ENCODE measurements at places on chromosomes 5 and 9. TPM values are rescaled to one million over a fixed set of nuclear protein-coding genes. Genes with fewer than 3 reads are reported as not detected.

DNA sequence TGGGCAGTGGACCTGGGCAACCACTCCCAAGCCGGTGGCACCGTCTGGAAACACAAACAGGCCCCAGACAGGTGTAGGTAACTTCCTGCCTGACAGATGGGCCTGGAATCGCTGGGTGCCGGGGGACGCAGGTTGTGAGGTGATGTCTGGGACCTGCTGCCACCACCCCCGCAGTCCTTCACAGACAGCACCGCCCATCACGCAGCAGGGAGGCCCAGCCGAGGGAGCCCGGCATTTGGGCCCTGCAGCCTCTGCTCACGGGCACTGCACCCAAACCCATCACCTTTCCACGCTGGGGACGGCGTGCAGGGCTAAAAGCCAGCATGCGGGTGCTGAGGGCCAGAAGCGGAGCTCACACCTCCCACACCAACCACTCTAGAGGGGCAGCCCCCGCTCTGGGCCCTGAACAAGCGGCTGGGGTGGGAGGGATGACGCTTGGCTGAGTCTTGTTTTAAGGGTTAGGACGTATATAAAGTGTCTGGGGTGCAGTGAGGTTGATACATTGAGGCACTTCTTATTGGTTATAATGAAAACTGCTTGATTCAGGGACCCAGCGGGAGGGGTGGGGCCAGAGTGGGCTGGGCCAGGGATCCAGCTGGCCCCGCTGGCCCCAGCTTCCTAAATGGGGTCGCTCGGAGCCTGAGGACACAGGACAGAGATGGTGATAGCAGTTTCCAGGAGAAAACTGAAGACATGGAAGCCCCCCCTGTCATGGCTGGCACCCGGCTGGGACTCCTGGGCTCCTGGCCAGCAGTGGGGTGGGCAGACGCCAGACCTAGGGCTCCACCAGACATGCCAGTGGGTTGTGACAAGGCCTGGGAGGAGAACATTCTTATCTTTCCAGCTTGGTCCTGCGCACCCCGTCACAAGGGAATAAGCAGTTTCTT is 11.3 kb downstream of the MYMK start:
- H3K36me3 ChIP-seq, result no peaks in the 10 kb centered on the region
- no peak for DNase-seq
- no peaks in the 10 kb centered on the region for H3K27me3 ChIP-seq
- H3K27ac ChIP-seq, result no peak overlapping the region
- H3K4me1 ChIP-seq, result no peaks in the 10 kb centered on the region

DNA sequence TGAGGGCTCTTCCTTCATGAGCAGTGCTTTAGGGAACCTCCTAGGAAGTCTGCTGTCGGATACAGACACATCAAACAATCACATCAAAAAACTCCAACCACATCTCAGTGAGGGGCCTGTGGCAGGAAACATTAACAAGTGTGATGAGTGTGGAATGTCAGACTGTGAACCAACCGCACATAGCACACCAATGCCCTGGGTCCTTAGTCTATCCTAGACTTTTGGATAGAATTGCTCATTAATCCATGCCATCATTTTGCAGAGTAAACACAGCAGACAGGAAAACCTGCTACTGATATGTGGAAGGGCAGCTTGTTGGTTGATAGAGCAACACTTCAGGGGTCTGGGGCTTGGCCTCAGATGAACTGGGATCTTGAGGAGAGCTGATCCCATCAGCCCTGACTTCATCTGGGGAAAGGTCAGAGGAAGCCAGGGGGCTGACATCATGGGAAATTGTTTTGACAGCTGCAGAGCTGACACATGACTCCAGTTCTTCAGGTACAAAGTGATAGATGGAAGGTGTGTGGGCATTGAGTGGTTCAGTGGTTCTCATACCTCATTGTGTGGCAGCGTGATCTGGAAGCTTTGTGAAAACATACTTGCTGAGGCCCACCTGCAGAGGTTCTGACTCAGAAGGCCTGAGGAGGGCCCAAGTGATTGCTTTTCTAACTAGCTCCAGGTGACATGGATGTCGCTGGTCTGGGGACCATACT is 193.3 kb downstream of the DIRAS2 start:
- no peak overlapping the region for H3K4me3 ChIP-seq
- H3K27ac ChIP-seq, result no peak overlapping the region
- no peaks in the 10 kb centered on the region for H3K4me1 ChIP-seq
- no peaks in the 10 kb centered on the region for H3K27me3 ChIP-seq

DNA sequence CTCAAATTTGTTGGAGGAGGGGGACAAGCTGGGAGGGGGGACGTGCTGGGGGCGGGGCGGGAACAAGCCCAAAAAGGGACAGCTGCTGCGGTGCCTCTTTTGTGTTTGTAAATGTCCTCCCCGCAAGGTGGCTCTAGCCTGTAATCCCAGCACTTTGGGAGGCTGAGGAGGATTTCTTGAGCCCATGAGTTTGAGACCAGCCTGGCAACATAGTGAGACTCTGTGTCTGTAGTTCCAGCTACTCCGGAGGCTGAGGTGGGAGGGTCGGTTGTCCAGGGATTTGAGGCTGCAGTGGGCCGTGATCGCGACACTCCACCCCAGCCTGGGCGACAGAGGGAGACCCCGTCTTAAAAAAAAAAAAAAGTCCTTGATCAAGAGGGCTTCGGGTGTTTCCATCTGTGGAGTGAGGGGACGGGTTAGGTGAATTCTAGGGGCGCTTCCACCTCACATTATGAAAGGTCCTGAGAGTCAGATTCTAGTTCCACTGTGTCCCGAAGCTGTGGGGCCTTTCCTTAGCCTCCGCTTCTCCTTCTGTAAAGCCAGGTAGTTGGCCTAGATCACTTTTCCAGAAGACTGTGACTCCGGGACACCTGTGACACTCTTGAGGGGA is 779 bp upstream of the CTNNA1 start:
- H3K27me3 ChIP-seq, result no peaks in the 10 kb centered on the region
- peak overlapping the region; percentile 96 for H3K4me3 ChIP-seq
- H3K4me1 ChIP-seq, result peaks cover 15% of the 10 kb centered on the region
- 0 out of 2 replicates have a peak, but pooled peaks cover 3% of the 10 kb centered on the region for H3K36me3 ChIP-seq

GRCh38 chr9:28379082-28379481 is 805.8 kb upstream of the C9orf72 start:
- no peaks in the 10 kb centered on the region for H3K27me3 ChIP-seq
- H3K4me3 ChIP-seq, result no peak overlapping the region
- H3K4me1 ChIP-seq, result no peaks in the 10 kb centered on the region
- DNase-seq, result no peak
- no peak overlapping the region for H3K27ac ChIP-seq
- no peaks in the 10 kb centered on the region for H3K36me3 ChIP-seq

DNA sequence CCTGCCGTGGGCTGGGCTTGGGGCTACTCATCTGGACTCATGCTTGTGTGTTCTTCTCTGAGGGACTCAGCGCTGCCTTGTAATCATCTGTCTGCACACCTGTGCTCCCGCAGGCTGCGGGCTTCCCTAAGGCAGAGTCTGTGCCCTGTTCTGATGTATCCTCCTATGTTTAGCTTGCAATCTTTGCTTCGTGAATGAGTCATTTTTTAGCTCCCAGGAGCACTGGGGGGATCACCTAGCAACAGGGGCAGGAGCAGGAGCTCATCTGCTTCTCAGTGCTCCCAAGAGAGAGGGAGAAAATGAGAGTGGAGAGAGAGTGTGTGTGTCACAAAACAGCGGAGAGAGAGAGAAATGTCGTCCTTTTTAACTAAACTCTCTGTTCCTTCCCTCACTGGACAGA is 202.4 kb upstream of the ZNF618 start:
- no peaks in the 10 kb centered on the region for H3K36me3 ChIP-seq
- H3K4me3 ChIP-seq, result no peak overlapping the region
- no peaks in the 10 kb centered on the region for H3K27me3 ChIP-seq
- peak; percentile 48 for DNase-seq
- H3K27ac ChIP-seq, result peak overlapping the region; percentile 22

DNA sequence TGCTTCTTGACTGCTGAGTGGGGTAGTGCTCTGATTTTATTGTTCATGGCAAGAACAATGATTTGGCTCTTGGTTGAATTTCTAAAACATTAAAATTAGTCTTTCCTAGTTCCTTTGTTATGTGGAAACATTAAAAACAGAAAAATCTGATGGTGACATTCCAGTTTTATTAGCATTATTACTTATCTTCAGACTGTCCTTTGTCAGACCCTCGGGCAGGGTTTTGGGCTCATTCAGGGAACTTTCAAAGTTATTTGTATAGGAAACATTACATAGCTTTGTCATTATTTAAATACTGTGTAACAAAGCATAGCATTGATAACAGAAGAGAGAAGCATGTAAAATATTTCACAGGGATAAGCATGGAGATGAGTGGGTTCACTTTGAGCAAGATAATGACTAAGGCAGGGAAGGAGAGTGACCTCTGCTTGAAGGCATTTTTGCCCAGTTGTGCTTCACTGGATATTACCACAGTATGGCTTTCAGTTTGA is 119.9 kb downstream of the KDM4C start:
- no peaks in the 10 kb centered on the region for H3K36me3 ChIP-seq
- H3K4me3 ChIP-seq, result no peak overlapping the region
- DNase-seq, result peak; percentile 86
- peak overlapping the region; percentile 61 for H3K27ac ChIP-seq
- H3K27me3 ChIP-seq, result no peaks in the 10 kb centered on the region

- no peak overlapping the region for H3K4me3 ChIP-seq
- H3K27ac ChIP-seq, result no peak overlapping the region
- H3K4me1 ChIP-seq, result no peaks in the 10 kb centered on the region
These were observed 12.9 kb downstream of the FNIP1 start for GRCh38 chr5:131783874-131784273.

DNA sequence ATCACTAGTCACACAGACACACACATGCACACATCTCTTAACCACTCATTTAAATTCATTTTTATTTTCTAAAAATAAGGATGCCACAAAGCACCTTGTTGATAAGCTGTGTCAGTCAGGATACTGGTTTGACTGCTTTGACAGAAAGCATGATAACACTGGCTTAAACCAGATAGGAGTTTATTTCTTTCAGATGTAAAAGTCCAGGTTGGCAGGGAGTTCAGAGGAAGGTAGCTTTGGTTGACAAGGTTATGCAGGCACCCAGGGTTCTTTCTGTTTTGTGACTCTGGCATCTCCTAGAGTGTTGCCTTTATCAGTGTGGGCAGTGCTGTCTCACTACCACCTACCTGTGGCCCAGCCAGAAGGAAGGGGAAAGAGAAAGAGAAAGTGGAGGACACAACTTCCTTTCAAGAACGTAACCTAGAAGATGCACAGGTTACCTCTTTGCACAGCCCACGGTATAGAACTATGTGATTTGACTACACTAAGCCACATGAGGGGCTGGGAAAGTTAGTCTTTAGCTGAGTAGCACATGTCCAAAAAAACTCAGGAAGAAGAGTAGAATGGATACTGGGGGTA is 334.7 kb downstream of the OSTF1 start:
- H3K27me3 ChIP-seq, result no peaks in the 10 kb centered on the region
- H3K4me1 ChIP-seq, result no peaks in the 10 kb centered on the region
- no peak overlapping the region for H3K4me3 ChIP-seq
- no peak for DNase-seq
- H3K36me3 ChIP-seq, result no peaks in the 10 kb centered on the region

GRCh38 chr5:31100047-31100575 is 93.4 kb upstream of the CDH6 start:
- peaks cover 11% of the 10 kb centered on the region for H3K4me1 ChIP-seq
- H3K4me3 ChIP-seq, result no peak overlapping the region
- no peaks in the 10 kb centered on the region for H3K36me3 ChIP-seq
- DNase-seq, result no peak
- no peak overlapping the region for H3K27ac ChIP-seq
- H3K27me3 ChIP-seq, result no peaks in the 10 kb centered on the region

ACOT12 gene
- total RNA-seq, result not detected

GRCh38 chr9:111743275-111743674 is 51.5 kb downstream of the SHOC1 start:
- no peaks in the 10 kb centered on the region for H3K36me3 ChIP-seq
- peak overlapping the region; percentile 29 for H3K4me3 ChIP-seq
- peak overlapping the region; percentile 68 for H3K27ac ChIP-seq
- H3K4me1 ChIP-seq, result peaks cover 27% of the 10 kb centered on the region

FBXL7 gene
- total RNA-seq, result 8.7 TPM

DNA sequence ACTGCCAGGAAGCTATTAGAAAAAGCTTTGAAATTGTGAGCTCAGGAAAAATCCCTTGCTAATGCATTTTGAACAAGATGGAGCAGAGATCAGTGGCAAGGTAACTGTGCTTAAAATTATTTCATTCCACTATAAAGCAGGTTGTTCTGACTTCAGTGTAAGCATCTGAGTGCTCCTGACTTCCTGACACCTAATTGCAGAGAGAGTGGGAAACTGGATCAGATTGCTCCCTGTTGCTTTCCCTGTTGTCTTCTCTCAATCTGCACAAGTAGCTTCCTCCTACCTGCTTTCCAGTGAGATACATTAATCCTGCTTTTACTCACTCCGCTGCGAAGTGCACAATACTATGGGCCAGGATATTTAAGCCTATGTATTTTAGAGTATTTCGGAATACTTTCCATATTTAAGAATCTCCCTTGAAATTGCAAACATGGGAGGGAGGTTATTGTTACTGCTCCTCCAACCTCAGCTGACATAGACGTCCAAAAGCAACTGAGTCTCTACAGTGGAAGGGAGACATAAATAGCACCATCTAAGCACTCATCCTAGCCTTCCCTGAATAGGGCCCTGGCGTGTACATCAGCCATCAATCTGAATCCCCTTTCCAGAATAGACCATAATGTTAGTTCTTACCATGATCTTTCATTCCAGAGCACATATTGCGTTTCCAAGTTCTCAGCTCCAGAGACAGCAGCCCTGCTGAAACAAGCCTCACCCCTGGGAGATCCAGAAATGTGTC is 178.8 kb downstream of the PAM start:
- no peaks in the 10 kb centered on the region for H3K27me3 ChIP-seq
- no peak for DNase-seq
- H3K4me3 ChIP-seq, result no peak overlapping the region
- H3K4me1 ChIP-seq, result no peaks in the 10 kb centered on the region

PCDHAC1 gene
- total RNA-seq, result not detected

All from GM23248 (cell line).